Stimulated activated CD8-positive, alpha-beta memory T cell treated with anti-CD3 and anti-CD28 coated beads, Interleukin-7, amount 100 ng/mL, for 1 hour (primary cell): ENCODE measurements at places on chromosomes 5 and 9.

- no peak for DNase-seq
Measured at GRCh38 chr5:2451100-2451499, 300.4 kb downstream of the IRX2 start.

GRCh38 chr5:123929055-123929474 lies 417.1 kb downstream of the CSNK1G3 start:
- no peak for DNase-seq

DNA sequence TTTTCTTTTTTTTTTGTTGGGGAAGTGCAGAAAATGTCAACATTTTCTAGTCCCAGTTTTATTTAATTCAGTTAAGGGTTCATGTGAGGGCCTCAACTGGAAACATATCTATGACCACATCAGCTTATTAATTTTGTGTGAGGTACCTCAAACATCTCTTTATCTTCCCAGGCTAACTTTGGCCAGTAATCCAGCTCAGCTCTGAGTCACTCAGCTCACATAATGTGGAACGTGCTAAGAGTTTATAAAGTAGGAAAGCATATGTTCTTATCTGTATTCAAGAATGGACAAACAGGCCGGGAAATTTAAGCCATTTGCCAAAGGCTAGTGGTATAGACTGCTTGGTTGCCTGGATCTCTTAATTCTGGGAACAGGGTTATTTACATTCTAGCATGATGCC lies 118.4 kb downstream of the INSYN2B start:
- no peak for DNase-seq

- no peak for DNase-seq
Measured at GRCh38 chr9:95435074-95435728, 81.6 kb downstream of the PTCH1 start.

DNA sequence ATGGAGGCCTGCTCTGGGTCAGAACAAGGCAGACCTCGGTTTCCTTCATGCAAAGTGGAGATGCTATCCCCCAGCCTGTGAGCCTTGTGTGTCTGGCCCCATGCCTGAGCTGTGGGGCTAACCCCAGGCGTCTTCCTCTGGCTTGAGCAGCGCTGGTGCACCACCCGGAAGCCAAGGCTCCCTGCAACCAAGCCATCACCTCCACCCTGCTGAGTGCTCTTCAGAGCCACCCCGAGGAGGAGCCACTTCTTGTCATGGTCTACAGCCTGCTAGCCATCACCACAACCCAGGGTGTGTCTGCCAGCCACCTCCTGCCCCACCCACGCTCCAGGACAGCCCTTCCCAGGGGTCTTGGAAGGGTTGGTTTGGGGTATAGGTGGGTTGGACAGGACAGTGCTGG lies 16.2 kb downstream of the REXO4 start:
- DNase-seq: no peak

- DNase-seq: no peak
Measured at GRCh38 chr5:92147266-92147665, 764.1 kb upstream of the ARRDC3 start.
